ENCODE measurements at places on chromosomes 4 and X.

GRCh38 chr4:182528819-182529218 lies 285.6 kb downstream of the TENM3 start:
- DNase-seq, result no peak

- no peak for DNase-seq
Measured at GRCh38 chr4:85701861-85702321, 226.9 kb downstream of the ARHGAP24 start.

DNA sequence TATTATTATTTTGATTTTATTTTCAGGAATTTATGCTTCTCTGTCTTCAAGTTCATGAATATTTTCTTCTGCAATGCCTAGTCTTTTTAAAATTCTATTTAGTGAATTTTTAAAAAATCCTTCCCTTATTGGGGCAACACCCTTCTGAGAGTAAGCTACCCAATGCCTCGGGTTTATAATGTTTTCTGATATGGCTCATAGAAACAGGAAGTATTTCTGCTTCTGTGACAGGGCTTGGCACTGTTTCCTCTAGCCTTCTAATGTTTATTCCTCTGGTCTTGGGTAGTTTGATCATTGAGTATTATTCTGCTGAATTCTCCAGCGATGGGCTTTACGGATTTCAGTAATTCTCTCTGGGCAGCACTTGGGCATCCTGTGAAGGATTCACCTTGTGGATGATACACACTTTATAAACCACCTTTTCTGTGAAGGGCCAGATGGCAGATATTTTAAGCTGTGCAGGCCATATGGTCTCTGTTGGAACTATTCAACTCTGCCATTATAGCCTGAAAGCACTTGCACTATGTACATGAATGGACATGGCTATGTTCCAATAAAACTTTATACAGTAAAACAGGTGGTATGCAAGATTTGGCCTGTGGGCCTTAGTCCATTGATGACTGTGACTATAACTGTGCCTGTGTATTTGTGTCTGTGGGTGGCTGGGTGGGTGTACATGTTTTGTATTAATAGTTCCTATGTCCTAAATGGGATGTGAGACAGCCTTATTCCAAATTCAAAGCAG lies 95.9 kb upstream of the FAT1 start:
- no peak for DNase-seq

DNA sequence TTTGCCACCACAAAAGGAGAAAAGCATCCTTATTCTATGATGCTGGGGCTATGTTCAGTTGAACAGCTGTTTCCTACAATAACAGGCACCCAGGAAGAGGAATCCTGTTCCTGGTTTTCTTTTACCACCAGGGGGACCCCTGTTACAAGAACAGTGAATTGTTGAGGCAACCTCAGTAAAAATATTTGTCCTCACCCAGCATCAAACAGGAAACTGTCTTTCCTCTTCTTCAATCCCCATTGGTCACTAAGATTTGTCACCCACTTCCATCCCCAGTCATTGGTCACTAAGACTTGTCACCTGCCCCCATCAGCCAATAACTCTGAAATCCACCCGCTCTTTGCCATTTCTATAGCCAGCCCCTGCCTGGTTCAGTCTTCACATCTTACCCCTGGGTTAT lies 143.5 kb upstream of the GALNT7 start:
- no peak for DNase-seq
